NCI-H2081 (cell line): ENCODE measurements at places on chromosomes 11 and 22.
A peak's percentile ranks its signal among the peaks of the same experiment; 100 is the strongest.

DNA sequence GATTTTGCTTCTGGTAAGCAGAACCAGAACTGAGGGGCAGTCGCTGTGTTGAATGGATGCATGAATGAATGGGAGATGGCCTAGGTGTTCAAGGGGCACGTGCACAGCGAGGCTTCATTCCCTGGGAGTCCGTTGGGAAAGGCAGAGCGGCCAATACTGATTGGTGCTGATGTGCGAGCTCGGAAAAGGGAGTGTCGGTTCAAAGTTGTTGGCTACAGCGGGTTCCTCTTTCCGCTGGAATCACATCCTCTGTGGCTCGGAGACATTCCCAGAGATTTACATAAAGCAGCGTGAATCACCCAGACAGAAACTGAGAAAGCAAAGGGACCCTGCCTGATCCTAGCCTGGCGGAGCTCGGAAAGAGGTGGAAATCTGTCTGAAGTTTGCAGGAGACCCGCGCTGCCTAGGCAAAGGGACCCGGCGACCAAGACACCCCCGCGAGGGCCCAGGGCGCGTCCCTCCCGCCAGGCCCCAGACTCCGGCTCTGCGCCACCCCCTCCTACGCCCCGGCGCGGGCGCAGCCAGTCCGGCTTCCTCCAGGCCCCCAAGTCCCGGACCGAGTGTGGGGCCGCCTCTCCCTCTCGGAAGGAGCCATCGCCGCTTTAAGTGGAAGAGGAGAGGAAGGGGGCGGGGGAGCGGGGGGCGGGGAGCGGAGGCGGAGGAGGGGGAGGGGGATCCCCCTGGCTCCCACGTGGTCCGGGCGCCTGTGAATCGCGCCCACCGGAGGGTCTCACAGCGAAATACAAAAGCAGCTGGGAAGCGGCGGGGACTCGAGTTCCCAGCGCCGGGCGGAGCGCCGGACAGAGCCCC is at the start of gene FJX1:
TSS of gene FJX1 (plus strand) at position 774 of the 810 bp plus-strand sequence. CDS start 177 bp downstream, outside the sequence.
- DNase-seq, result peak; percentile 71

DNA sequence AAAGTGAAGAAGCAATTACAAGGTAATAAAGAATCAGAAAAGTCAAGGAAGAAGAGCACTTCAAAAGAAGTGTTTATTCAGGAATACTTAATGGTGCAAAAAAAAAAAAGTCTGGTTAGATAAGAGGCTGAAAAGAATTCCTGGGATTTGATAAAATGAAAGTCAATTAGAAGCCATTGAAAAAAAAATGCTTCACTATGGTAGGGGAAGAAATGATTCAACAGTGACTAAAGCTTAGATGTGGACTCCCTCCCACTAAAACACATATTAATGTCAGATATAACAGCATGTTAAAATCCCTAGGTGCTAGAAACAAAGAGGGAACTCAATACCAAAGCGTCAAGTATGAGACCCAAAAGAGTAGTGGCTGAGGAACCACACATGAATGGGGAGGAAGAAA is 335.3 kb upstream of the PITPNB start:
- no peak for DNase-seq

GRCh38 chr22:48968201-48968959 is 859.3 kb downstream of the BRD1 start:
- DNase-seq, result peak; percentile 3

DNA sequence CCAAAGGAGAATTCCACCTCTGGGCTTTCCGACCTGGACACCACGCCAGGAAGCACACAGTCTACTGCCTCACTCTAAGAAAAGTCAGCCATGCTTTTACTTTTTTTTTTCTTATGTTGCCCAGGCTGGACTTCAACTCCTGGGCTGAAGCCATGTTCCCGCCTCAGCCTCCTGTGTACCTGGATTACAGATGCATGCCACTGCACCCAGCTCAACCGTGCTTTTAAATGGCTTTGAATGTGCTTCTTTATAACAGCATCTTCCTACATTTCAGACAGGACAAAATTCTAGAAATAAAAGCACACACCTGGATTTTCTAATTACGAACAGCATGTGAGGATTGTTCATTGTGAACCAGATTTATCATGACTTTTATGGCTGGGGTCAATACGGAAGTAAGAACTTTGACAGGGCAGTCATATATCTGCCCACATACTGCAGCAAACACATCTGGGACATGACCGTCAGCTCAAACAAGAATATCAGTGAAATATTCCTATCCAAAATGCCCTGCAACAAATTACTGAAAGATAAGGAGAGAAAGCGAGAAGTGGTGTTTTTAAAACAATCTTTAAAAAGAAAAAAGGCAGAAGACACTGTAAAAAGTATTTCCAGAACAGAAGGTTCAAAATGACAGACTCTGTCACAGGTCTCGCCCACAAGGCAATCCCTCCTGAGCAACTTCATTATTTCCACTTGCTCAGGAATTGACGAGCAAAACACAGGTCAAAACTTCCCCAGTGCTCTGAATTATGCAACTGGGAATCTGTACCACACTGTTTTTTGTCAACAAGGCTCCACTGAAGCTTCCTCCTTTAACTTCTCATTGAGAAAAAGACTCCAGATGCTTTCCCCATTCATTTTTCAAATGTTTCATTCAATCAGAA is 42.1 kb downstream of the PACSIN2 start:
- no peak for DNase-seq

GRCh38 chr11:64060861-64061444 is 25.2 kb downstream of the FLRT1 start:
- peak; percentile 92 for DNase-seq

GRCh38 chr11:126992065-126992803 is 8.3 kb downstream of the KIRREL3 start:
- no peak for DNase-seq

GRCh38 chr11:131393691-131394090 is 23.3 kb downstream of the NTM start:
- DNase-seq, result no peak

DNA sequence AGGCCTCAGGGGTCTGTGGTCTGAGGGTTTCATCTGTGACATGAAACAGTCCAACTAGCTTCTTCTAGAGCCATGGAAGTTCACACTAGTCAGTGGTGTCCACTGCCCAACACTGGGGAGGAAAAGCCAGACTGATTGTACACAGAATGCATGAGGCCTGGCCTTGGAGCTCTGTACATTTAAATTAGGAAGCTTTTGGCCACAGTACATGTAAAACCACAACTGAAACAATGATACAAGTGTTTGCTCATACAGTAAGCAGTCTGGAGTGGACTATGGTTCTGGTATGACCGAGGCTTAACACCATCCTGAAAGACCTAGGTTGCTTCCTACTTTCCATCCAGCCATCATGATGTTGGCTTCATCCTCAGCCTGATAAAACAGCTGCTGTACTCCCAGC is 73.8 kb upstream of the SESN3 start:
- DNase-seq, result no peak

GRCh38 chr11:6817694-6818093 is 18.2 kb upstream of the OR6A2 start:
- no peak for DNase-seq

DNA sequence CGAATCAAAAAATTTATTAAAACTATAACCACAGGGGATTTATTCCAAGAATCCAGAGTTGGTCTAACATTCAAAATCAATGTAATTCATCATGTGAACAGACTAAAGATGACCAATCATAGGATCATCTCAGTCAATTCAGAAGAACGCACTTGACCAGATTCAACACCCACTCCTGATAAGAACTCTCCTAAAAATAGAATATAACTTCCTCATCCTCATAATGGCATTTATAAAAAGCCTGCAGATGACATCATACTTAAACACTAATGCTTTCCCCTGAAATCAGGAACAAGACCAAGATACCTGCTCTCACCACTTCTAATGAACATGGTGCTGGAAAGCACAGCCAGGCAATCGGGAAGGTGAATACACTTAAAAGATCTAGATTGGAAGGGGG is 10.5 kb upstream of the MUC2 start:
- DNase-seq, result no peak
